Dermis lymphatic vessel endothelial cell (primary cell): ENCODE measurements at places on chromosomes 4 and X. TPM values are rescaled to one million over a fixed set of nuclear protein-coding genes. Genes with fewer than 3 reads are reported as not detected.

Gene EIF2S3
- total RNA-seq: 256 and 398 TPM in 2 replicates

Gene EMCN
- total RNA-seq: 82.2 and 82.9 TPM in 2 replicates

Gene CCDC149
- total RNA-seq: 16.8 and 24.5 TPM in 2 replicates

Gene GLRA3
- total RNA-seq: not detected in 2 replicates

Gene MID2
- 32.5 and 53.3 TPM in 2 replicates for total RNA-seq

Gene DDIT4L
- total RNA-seq: 2.2 and 2.8 TPM in 2 replicates

Gene MAPK10
- 0.09 and 0.11 TPM in 2 replicates for total RNA-seq

Gene BMPR1B
- total RNA-seq: 0.09 TPM in 1 of 2 replicates, not detected in the other

Gene SLC6A14
- not detected in 2 replicates for total RNA-seq
